ENCODE measurements at places on chromosomes 12 and 14.
A peak's percentile ranks its signal among the peaks of the same experiment; 100 is the strongest.

GRCh38 chr12:72041811-72042210 is 103.2 kb downstream of the TPH2 start:
- DNase-seq: no peak

GRCh38 chr12:727321-727720 is 25.1 kb upstream of the WNK1 start:
- no peak for DNase-seq

DNA sequence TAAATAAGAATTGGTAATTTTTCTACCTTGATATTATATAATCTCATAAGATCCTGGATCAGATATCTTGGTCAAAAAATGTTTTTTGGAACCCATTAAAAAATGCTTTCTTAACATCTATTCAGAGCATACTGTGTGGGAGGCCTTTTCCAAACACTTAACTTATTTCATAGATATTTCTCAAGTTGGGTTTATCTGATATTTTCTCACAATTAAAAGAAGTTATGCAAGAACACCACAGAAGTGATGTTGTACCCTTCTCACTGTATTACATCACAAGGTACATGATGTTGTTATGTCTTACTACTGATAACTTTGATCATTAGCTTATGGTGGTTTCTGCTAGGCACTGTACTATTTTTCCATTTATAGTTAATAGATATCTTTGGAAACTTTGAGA is 23.4 kb upstream of the PRPF39 start:
- DNase-seq: no peak

- DNase-seq: no peak
Observed at GRCh38 chr14:104596451-104596918, 8.1 kb downstream of the TMEM179 start.

- no peak for DNase-seq
Observed at GRCh38 chr12:9858135-9858534, 11.0 kb downstream of the CLEC2B start.

DNA sequence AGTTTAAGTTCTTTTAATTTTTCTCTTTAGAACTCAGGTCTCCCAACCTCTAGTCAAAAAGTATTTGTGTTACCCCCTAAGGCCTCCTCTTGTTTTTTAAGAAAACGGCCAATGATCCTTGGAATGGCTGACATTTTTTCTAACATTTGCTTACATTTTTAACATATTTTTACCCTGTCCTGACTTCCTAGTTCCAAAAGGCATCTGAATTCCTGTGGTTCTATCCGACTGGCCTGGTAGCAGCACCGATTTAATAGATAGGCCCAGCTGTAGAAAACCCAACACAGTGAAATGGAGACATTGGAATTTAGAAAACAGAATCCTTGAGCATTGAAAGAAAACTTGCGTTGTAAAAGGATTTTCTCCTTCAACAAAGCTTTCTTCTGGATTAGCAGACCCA is 134.7 kb upstream of the GSC start:
- no peak for DNase-seq

- no peak for DNase-seq
Observed at GRCh38 chr12:31728289-31728916, 418 bp downstream of the AMN1 start.

- no peak for DNase-seq
Observed at GRCh38 chr12:95164656-95165055, 52.6 kb downstream of the FGD6 start.

GRCh38 chr12:80701388-80701787 is 6.0 kb upstream of the MYF6 start:
- DNase-seq: no peak

GRCh38 chr12:27464220-27464554 is 17.7 kb downstream of the SMCO2 start:
- DNase-seq: no peak

DNA sequence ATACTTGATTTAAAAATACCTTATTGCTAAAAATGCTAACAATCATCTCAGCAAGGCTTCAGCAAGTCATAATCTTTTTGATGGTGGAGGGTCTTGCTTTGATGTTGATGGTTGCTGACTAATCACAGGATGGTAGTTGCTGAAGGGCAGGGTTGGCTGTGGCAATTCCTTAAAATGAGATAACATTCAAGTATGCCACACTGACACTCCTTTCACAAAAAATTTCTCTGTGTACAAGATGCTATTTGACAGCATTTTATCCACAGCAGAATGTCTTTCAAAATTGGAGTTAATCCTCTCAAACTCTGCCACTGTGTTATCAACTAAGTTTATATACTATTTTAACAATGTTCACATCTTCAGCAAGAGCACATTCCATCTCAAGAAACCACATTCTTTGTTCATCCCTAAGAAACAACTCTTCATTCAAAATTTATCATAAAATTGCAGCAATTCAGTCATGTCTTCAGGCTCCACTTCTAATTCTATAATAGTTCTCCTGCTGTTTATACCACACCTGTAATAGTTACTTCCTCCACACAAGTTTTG is 16.1 kb downstream of the SCAF11 start:
- DNase-seq: no peak

DNA sequence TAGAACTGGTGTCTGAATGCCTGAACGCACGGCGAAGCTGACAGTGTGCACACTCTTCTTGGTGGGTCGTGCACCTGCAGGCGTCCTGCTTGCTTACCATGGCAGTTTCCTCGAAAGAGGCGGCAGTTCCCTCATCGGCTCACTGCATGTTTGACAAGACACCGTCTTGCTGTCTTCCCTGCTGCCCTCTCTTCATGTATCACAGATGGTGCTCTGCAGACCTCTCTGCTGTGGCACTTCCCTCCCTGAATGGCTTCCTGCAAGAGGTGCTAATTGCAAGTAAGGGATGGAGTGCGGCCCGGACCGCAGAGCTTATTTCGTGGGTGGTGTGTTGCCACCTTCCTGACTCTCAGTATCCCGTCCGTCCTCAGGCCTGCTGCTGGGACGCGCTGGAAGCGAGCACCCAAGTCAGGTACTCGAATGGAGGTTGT is 156.7 kb upstream of the RTL1 start:
- no peak for DNase-seq

DNA sequence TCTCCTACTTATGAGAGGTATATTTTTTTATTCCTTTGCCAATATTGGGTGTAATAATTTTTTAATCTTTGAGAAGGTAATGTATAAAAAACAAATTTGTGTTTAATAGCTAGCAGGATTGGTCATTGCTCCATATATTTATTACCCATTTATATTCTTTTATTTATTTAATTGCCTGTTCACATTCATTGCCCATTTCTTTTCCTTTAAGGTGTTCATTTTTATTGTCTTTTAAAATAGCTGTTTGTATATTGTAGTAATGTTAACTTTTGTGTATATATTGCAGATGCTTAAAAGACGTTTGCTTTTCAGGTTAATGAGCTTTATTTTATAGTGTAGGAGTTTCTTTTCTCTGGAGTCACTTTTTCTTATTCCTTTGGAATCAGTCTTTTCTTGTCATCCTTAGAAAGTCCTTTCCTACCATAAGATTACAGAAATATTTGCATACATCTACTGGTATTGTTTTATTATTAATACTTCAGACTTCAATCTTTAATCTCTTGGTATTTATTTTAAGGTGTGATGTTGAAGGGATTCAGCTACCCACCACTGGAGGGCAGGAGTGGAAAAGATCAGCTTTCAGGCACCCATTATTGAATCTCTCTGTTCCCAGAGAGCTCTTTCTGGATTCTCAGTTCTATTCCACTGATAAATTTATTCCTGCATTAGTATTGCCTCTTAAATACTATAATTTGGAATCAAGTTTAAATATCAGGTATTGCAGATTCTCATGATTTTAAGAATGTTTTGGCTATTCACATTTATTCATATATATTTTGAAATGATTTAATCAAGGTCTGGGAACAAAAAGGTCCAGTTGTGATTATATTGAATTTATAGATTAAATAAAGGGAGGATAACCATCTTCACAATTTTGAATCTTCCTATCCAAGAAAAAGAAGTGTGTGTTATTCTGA is 17.3 kb downstream of the PPM1A start:
- DNase-seq: peak; percentile 61

GRCh38 chr12:91951571-91951970 is 194.1 kb downstream of the BTG1 start:
- no peak for DNase-seq

- DNase-seq: peak; percentile 92
Observed at GRCh38 chr14:51188566-51189185, 51.4 kb upstream of the TMX1 start.

DNA sequence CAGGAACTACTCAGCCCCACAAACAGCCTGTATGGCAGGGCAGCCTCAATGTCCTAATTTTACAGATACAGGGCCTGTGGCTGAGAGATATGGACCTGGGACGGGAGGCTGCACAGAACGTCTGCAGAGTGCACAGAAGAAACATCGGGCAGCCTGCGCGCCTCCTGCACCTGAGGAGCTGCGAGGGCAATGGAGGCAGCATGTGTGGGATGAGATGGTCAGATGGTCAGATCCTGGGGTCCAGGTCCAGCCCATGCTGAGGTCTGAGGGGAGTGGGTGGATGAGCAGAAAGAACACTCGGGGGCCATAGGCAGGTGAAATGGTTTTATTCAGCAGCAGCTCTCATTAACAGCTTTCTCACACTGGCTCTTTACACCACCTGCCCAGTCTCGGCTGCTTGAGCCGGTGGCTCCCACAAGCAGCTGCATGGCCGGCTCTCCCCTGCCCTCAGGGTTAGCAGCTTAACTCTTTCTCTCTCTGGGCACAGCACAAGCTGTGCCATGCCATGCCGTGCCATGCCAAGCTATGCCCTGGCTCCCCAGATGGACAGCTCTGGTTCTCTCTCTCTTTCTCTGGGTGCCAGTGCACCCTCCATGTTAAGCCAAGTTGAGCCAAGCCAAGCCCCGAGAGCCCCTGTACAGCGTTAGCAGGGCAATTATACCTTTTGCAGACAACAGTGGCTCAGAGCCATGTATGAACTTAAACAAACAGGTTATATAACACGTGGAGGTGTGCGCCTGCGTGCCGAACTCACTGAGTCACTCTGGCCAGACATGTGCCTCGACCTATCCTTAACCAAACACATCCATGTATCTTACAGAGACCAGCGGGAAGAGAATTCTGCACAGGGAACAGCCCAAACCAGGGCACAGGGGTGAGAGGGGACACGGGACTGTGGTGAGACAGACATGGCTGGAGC is 47.6 kb downstream of the RIMBP2 start:
- no peak for DNase-seq

GRCh38 chr12:81758421-81759189 is 545 bp downstream of the PPFIA2 start:
- no peak for DNase-seq

DNA sequence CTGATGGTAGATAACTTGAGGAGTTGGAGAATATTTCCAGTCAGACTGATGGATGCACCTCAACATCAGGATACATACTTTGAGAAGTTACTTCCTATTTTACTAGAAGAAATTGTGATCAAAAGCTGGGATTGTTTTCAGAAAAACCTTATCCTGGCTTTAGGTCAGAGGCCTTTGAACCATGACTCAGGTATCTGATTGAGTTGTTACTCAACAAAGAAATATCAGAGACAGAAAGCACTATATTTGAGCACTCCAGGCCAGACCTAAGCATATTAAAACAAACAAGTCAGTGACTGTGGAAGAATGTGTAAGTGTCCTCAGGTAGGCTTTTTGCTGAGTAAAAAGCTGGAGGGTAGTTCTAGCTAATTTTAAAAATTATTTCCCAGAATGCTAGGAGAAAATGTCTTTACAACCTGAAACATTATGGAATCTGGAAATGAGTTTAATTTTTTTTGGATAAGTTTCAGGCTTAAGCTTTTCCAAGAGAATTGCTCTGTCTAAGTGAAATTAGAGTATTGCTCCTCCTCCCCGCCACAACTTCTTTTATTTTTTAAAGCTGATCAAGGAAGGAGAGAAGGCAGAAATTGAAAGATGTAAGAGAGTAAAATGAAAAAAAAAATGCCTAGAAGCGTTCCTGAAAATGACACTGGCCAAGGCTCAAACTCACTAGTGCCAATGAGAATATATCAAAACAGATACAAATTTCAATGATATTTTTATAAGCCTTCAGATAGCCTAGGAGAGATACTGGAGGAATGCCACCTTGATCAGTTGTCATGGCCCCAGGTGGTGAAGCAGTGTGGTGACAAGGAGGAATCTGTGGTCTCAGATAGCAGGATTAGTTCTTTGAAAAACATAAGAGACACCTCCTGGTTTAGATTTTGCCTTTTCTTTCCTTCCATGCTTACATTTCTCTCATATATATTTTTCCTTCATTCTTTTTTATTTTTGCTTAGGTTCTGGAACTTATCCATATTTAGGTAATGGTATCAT is 790.3 kb downstream of the TMTC2 start:
- no peak for DNase-seq

GRCh38 chr12:97597031-97597751 is 134.6 kb downstream of the RMST start:
- no peak for DNase-seq

DNA sequence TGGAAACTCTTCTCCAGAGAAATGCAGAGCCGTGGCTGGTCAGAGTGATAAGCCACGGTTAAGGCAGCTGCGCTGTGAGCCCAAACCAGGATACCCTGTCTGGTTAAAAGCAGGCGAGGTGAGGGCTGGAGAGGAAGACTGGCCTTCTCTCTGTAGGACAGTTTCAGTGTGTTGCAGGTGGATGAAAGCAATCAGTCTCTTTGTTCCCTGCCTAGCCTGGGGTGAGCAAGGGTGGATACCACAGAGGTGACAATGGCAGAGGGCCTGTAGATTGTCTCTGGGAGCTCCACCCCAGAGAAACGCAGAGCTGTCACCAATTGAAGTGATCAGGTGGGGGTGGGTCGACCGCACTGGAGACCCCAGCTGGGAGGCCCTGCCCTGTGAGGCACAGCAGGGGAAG is 621.9 kb downstream of the LRFN5 start:
- no peak for DNase-seq

- no peak for DNase-seq
Observed at GRCh38 chr14:79136071-79137044, 966.2 kb downstream of the NRXN3 start.

- DNase-seq: no peak
Observed at GRCh38 chr12:42525444-42525843, 64.1 kb downstream of the PRICKLE1 start.

DNA sequence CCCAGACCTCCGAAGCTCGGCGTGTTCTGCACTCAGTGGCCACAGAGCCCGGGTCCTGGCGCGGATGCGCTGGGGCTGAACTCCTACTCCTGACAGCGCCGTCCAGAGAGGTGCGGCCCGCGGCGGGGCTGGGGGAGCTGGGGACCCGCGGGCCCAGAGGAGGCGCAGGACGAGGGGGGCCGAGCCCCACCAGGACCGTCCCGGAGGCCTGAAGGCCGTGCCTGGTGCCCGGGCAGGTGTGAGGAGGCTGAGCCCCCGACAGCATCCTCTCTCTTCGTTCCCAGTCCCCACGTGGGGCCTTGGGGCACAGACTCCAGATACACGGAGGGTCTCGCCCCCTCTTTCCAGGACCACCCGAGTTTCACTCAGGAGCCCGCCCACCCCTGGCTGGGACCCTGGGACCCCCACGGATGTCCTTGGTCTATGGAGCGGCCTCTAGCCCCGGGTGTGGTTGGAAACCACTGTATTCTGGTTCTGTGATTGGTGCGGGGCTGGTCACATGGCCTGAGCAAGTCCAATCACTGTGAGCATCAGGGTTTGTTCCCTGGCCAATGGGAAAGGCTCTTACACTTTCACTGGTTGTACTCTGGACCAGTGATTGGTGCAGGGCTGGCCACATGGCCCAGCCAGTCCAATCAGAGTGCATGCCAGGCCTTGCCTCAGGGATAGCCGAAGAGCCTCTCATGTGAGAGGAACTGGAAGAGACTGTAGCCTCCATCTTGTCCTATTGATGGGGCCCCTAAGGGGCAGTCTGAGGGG is 217.6 kb upstream of the SFSWAP start:
- no peak for DNase-seq

- no peak for DNase-seq
Observed at GRCh38 chr12:52070185-52070925, 577 bp downstream of the ATG101 start.

Data from T47D (cell line).